ENCODE measurements at places on chromosomes 4 and X.

- DNase-seq = no peak
These were observed 37.0 kb downstream of the ZFP42 start for GRCh38 chr4:188032583-188032982.

DNA sequence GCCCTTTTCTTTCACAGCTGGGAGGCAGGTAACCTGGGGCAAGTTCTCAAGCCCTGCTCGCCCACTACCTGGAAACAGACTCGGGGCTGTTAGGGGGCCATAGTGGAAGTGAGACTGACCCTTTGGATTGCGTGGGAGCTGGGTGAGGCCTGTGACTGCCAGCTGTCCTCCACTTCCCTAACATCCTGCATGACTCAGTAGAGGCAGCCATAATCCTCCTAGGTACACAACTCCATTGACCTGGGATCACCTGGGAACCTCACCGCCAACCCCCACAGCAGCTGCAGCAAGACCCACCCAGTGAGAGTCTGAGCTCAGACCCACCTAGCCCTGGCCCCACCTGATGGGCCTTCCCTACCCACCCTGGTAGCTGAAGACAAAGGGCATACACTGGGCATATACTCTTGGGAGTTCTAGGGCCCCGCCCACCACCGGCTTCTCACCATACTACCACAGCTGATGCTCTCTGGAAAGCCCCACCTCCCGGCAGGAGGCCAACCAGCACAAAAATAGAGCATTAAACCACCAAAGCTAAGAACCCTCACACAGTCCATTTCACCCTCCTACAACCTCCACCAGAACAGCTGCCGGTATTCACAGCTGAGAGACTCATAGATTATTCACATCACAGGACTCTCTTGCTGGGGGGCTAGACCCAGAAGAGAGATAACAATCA, 61.1 kb upstream of the DCTD start:
- no peak for DNase-seq

- no peak for DNase-seq
These were observed 485.3 kb upstream of the PITX2 start for GRCh38 chr4:111108153-111108552.

GRCh38 chrX:128800138-128800537, 723.2 kb downstream of the SMARCA1 start:
- no peak for DNase-seq

- no peak for DNase-seq
These were observed 28.5 kb upstream of the COX18 start for GRCh38 chr4:73098016-73098415.

DNA sequence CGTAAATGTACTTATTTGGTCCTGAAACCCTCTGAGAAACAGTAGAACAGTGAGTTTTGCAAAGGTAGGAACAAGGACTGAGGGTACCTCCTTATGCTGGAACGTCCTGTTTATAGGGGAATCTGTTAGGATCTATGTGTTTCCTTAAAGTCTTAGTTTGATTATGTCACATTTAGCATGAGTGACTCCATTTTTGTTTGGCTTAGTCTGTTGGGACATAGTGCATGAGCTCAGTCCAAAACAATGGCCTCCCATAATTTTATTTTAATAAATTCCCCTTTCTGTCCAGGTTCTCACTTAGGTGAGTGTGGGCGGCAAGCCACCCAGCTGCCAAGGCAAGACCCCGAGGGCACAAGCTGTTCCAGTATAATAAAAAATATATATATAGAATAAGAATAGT, 27.7 kb downstream of the HTT-AS start:
- no peak for DNase-seq
